Caco-2 (cell line): ENCODE measurements at places on chromosomes 11 and 22. TPM values are rescaled to one million over a fixed set of nuclear protein-coding genes. Genes with fewer than 3 reads are reported as not detected.

- DNase-seq = no peak
Observed at GRCh38 chr11:119229741-119230140, 23.6 kb downstream of the CBL start.

DNA sequence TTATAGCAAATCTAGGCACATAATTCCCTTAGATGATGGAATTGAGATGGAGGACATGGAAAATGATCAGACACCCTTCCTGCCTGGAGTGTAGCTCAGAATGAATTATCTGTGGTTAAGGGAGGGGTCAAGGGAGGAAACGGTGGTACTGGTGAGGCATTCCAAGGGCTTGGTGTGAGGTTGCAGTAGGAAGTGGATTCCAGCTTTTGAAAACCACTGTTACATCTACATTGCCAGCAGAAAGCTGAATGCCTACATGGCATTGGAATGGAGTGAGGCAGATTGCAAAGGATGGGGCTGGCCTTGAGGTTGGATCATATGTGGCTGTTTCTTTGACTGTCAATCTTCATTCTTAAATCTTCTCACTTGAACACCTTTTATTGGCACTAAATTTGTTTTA, 684.4 kb downstream of the NTM start:
- no peak for DNase-seq

DNA sequence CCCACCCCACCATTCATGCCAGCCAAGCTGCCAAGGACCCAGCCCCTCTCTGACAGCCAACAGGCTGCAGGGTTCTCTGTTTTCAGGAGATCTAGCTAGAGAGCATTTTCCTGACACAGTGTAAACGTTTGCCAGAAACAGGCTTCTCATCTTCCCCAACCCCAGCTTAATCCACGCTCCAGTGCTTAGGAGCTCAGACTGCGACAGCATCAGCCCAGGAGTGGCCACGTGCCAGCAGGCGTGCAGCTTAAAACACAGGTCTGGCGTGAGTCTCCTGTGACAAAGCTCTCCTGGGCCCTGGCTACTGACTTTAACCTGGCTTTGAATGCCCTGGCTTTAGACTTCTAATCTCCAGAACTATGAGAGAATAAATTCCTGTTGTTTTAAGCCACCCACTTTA, 66.6 kb downstream of the GALNT18 start:
- no peak for DNase-seq

GRCh38 chr11:65493367-65494176, 5.3 kb upstream of the MALAT1 start:
- peak; percentile 74 for DNase-seq

DNA sequence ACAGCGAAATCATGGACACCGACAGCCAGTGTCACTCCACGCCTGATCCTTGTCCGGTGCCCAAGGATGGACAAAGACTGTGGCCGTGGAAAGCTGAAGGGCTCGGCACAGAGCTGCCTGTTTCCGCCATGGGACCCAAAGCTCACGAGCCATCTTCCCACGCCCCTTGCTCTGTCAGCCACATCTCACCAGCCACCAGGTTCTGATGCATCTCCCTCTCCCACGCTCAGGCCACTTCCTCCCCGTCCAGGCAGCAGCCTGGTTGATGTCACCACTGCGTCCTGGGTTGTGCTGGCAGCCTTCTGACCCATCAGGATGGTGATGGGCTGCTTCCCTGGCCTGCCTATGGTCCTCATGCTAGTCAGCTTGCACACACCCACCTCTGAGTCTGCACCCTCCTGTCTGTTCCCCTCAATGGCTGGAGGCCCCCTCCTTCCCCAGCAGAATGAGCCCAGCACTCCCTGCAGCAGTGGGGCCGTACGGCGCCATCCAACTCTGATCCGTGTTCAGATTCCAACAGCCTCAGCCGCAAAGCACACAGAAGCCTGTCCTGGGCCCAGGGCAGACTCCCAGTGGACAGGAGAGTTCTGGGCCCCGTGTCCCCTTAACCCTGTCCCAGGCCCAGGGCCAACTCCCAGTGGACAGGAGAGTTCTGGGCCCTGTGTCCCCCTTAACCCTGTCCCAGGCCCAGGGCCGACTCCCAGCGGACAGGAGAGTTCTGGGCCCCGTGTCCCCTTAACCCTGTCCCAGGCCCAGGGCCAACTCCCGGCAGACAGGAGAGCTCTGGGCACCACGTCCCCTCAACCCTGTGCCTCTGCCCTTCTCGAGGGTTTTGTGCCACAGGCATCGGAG, 259.5 kb downstream of the BRD1 start:
- no peak for DNase-seq

DNA sequence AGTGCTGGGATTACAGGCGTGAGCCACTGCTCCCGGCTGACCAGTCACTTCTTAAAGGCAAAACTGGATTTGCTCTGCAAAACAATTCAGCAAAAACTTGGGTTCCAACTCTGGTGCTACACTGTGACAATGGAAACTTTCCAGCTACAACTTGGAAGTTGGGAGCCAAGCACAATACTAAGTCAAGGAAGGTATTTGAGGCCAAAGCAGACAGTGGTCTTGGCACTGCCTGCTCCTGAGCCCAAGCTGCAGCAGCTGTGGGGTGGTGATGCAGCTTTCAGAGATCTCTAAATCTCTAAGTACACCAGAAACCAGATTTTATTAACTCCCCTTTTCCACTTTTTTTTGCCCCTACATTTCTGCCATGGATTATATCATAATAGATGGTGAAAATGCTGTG, 17.5 kb downstream of the ADM start:
- DNase-seq = no peak

GRCh38 chr11:129969920-129970319, 32.7 kb downstream of the PRDM10 start:
- no peak for DNase-seq

DNA sequence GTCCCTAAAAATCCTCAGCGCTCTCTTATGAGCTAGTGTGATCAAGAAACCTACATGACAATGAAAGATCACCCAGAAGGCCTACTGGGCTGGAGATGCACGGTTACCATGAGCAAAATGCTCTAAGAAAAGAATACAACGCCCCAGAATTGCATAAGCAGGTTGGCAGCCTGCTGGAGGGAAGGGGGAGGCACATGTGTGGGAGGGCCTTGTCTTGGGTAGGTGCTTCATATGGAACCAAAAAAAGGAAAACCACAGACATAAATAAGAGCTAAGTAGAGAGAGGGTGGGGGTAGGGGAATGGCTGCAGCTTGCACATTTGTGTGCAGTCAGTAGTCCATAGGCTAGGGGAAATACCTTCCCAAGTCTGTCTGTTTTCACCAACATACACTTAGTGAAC, 2.8 kb downstream of the SIAE start:
- no peak for DNase-seq

DNA sequence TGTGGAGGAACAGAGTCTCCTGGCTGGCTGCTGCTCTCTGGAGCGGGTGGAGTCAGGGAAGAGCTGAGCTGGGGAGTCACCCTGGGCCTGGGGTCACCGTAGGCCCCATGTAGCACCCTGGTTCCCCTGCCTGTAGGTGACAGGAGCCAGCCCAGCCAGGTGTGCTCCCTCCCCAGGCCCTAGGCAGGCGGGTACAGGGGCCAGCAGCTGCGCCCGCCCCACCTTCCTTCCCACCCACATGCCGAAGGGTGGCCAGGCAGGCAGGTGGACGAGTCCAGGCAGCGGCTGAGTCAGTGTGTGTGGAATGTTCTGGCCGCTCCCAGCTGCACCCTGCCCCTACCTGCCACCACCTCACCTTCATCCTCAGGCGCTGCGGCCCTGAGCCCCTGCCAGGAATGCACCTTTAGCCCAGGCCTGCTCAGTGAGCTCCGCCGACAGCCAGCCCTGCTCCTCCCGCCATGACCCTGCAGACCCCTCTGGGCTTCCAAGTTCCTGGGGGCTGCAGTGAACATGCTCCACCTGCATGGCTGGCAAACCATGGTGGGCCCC, 654 bp upstream of the SYT8 start:
- DNase-seq = peak; percentile 99

GRCh38 chr11:105027678-105028077, 4.7 kb upstream of the CASP5 start:
- DNase-seq = no peak

- DNase-seq = no peak
Observed at GRCh38 chr11:72770799-72771198, 18.6 kb upstream of the ARAP1 start.

- DNase-seq = no peak
Observed at GRCh38 chr11:67289651-67290479, 762 bp downstream of the ANKRD13D start.

DNA sequence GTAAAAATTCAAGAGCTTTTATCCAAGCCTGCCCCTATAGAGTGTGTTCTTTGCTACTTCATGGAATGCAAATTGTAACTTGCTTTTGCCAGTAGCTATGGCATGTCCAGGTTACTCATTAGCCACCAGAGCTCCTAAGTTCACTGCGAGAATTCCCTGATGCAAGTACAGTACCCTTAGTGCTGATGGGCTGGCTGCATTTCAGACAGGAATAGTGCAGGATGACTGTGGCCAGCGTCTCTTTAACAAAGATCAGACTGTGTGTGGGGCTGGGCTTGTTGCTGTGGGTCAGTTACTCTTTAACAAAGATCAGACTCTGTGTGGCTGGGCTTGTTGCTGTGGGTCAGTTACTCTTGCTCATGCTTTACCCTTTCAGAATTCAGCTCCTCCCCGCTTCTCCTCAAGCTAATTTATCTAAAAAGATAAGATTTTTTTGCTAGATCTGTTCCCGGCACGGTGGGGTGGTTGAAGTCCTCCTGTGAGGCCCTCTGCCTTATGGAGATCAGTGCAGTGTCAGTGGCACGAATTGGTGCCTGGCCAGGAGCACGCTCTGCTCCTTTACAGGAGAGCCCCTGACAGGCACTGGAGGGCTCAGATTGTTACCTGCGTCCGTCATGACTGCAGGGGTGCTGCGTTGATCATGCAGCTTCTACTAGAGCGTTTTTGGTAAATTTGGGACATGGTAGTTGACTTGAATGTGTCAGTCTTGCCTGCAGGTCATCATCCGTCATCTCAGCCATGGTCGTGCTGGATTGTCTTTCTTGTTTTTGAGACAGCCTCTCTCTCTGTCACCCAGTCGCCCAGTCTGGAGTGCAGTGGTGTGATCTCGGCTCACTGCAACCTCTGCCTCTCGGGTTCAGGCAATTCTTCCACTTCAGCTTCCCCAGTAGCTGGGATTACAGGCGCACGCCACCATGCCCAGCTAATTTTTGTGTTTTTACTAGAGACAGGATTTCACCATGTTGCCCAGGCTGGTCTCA, 27.0 kb downstream of the AP2A2 start:
- DNase-seq = peak; percentile 96

GRCh38 chr22:22201185-22201929, 43.2 kb upstream of the VPREB1 start:
- DNase-seq = no peak

DNA sequence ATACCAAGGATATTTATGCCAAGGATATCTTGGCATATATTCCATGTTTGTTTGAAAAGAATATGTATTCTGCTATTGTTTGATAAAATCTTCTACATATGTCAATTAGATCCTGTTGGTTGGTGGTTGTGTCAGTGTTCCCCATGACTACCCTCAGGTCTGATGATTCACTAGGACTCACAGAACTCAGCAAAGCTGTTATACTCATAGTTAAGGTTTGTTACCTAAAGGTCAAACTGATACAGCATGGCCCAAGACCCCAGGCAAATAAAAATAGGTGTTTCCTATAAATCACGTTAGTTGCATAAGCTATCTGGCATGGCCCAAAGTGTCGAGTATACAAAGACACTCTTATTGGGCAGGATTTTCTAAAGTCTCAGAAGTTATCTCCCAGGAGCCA, 30.2 kb upstream of the B3GNT6 start:
- no peak for DNase-seq

DNA sequence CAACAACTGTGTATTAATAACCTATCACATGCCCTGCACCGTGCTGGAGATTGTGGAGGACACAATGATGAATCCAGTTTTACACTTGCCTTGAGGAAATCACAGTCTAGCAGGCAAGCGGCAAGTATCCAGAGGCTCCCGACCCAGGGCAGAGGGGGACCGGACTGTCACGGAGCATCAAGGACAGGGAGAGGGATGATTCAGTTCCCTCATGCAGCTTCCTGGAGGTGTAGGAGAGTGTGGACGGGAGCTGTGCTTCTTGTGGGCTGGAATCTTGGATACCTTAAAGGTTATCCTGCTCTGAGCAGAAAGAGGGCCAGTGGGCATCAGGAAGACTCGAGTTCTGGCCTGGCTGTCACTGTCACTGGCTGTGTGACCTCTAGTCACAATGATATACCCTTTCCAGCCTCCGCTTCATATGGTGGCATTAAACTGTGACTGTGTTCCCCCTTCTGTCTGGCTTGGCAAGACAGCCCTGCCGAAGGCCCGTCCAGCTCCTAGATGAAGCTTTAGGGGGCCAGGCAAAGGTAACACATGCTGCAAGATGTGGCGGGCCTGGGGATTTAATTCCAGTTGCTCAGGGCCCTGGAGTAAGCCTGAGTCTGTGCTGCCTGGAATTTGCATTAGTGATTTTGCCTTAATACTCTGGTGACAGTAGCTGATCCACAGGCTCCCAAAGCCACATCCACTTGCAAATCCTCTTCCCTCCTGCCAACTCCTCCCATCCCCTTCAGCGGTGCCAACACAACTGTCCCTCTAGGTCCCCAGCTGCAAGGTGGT, 162.8 kb downstream of the DSCAML1 start:
- DNase-seq = no peak

FADD gene
- total RNA-seq = 45.8 and 51.3 TPM in 2 replicates

HTR3A gene
- total RNA-seq = not detected in 2 replicates

MTNR1B gene
- total RNA-seq = not detected in 2 replicates

CBLIF gene
- not detected in 2 replicates for total RNA-seq

GPHA2 gene
- not detected in 2 replicates for total RNA-seq
